Stimulated activated CD4-positive, alpha-beta T cell treated with anti-CD3 and anti-CD28 coated beads, TNF-alpha, amount 100 ng/mL, for 4 hours (primary cell): ENCODE measurements at places on chromosomes 7 and 10.
A peak's percentile ranks its signal among the peaks of the same experiment; 100 is the strongest.

DNA sequence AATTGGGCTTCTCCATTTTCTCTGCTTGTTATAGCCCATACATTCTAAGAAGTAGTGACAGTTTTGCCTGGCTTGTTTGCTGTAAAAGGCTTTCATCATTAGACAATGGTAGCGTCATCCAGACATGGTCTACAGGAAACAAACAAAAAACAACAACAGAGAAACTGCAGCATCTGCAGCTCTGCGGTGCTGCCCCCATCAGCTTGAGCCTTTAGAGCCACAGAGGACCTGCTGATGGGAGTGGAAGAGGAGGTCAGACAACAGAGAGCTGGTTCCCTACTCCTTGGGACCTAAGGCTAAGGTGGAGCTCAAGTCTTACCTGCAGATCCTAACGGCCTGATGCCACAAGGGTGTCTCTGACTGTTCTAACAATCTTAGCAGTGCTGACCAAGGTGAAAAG is 3.1 kb downstream of the INA start:
- no peak for DNase-seq

GRCh38 chr10:47262606-47263533 is 37.1 kb upstream of the GDF10 start:
- no peak for DNase-seq

GRCh38 chr10:16491933-16492332 is 29.7 kb downstream of the C1QL3 start:
- DNase-seq = no peak

DNA sequence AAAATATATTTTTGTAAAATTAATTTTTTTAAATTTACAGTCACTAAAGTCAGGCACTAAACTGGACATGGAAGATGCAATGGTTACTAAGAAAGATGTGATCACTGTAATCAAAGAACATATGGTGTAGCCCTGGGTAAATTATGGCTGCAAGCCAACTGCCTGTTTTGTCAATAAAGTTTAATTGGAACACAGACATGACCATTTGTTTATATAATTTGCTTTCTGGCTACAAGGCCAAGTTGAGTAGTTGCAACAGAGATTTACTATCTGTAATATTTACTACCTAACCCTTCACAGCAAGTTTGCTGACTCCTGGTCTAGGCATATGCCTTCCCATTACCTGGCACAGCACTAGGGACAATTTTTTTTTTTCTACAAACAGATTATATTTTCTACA is 448.9 kb downstream of the ADRA2A start:
- DNase-seq = no peak

DNA sequence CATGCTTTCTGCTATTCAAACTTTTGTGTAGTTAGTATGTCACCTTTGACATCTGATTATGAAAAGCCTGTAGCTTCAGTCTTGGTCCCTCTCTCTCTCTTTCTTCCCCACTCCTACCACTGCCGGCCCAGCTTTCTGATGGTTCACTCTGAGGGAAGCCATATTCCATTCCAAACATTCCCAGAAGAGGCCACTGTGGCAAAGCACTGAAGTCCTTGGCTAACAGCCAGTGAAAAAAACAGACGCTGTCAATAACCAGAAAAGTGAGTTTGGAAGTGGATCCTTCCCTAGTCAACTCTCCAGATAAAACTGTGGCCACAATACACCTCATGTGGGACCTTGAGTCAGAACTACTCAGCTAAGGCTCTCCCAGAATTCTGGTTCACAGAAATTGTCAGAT is 950.7 kb upstream of the PHF14 start:
- no peak for DNase-seq

DNA sequence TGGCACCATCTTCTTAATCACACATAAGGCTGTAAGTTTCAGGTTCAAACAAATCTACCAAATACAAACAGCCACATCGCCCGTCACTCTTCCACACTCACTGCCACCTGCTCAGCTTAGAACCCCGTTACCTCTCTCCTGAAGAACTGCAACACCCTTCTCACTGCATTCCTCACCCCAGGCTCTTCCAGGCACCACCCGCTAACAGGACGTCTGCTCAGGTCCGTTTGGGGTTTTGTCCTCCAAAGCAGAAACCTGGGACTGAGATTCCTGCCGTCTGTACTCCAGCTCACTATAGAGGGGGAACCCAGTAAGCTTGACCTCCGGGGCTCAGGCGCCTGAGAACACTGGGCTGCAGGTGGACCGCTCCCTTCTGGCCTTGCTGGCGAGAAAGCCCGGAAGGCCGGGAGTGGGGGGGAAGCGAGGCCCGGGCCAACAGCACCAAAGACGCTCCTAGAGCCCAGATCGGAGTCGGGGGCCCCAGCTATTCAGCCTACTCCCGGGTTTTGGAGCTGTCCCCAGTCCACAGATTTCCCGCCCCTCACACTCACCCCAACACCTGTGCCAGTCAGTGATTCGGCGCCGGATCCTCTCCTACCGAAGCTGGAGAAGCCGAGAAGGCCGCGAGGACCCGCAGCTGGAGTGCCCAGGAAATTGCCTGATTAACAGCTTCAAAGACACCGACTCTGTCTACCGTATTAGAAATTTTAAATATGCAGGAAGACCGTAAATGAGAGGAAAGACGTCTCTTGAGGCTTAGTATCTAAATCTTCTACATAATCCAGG is at the start of gene AP3M1:
Gene AP3M1 (minus strand): TSS at position 625 of the 786 bp plus-strand sequence. CDS start 12,449 bp downstream, outside the sequence.
- DNase-seq = peak; percentile 65

DNA sequence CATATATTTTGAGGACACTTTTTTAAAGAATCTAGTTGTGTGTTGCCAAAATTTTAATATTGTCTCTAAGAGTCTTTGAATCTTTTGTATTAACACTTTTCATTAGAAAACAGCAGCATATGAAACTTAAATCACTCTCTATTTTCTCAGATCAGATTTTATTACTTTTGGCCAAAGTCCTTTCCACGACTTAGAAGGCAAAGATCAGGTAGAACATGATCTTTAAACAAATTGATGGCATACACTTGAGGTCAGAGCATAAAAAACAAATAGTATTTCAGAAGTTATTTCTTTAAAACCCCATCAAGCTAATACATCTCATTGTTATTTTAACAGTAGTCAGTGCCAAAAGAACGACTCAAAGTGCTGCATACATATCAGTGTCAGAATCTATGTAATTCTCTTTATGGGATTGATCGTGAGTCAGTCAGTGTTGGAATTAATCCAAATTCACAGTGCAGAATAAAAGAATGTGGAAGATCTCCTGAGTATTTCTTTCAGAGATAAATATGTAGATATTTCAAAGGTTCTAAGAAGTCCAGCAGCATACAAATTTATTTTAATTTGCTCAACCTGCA is 9.6 kb upstream of the AGMO start:
- no peak for DNase-seq

- DNase-seq = no peak
These were observed 202.1 kb downstream of the HECW1 start for GRCh38 chr7:43314379-43315158.

- DNase-seq = no peak
These were observed 143.5 kb upstream of the ZMIZ1 start for GRCh38 chr10:78925275-78925674.

DNA sequence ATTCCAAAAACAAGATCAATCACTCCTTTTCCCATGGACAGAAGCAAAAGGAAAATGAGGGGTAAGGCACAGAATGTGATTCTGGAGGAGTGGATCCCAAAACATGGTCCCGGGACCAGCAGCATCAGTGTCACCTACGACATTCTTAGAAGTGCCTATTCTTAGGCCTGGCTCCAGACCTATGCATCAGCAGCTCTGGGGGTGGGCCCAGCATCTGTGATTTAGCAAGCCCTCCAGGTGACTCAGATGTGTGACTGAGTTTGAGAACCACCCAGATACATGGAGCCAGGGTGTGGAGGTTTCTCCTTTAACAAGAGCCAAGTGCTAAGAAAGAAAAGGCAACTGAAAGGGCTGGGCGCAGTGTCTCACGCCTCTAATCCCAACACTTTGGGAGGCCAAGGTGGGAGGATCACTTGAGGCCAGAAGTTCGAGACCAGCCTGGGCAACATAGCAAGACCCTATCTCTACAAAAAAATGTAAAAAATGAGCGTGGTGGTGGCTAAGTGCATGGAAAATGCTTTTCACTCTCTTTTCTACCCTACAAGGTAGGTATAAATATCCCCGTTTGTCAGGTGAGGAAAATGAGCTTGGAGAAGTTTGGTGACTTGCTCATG is 17.1 kb upstream of the ARPC1A start:
- DNase-seq = no peak

GRCh38 chr7:157430721-157431120 is 93.9 kb downstream of the DNAJB6 start:
- DNase-seq = no peak

- DNase-seq = no peak
These were observed 19.5 kb upstream of the PPP1R3C start for GRCh38 chr10:91652364-91652763.

DNA sequence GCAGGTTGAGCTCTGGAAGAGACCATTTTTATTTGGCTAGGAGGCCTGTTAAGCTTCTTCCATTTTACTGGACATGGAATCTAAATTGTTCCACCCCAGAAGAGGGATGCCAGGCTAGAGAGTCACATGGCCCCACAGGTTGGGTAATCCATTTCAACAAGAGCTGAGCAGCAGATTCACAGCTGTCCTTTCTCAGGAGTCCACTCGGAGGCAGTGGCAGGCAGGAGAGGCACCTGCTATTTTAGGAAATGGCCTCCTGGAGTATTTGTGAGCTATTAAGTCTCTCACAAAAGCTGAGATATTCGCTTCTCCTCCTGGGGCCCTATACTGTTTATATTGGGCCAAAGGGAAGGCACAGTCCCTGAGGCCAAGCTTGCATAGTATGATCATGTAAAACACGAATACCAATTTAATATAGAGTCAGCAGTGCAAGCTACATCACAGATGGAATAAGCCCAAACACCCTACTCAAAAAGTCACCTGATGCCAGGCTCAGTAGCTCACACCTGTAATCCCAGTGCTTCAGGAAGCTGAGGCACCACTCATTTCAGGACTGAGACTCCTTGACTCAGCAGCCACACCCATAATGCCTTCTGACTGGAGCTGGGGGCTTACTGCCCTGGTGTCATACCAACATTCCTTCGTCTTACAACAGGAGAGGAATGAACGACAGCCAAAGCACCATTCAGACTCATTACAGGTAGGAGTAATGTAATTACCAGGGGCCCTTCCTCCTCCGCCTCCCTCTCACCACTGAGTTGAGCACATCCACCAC is 124.1 kb downstream of the LMBR1 start:
- DNase-seq = no peak

GRCh38 chr7:87635921-87636320 is 7.7 kb downstream of the RUNDC3B start:
- DNase-seq = no peak

DNA sequence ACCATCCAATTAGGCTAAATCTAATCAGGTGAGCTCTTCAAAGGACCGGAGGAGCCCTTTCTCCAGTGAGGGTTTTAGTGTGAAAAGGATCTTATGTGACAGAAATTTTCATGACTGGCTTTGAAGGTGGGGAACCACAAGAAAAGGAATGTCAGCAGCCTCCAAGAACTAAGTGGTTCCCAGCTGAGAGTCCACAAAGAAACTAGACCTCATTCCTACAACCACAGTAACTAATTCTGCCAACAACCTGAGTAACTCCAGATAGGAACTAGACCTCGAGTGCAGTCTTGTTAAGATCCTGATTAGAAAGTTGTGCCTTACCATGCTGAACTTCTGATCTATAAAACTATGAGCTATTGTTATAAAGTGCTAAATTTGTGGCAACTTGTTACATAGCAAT is 51.3 kb downstream of the PCLO start:
- DNase-seq = no peak

- no peak for DNase-seq
These were observed 7.0 kb upstream of the CSGALNACT2 start for GRCh38 chr10:43131256-43131655.

GRCh38 chr10:96765406-96766240 is 45.3 kb upstream of the PIK3AP1 start:
- DNase-seq = peak; percentile 62

DNA sequence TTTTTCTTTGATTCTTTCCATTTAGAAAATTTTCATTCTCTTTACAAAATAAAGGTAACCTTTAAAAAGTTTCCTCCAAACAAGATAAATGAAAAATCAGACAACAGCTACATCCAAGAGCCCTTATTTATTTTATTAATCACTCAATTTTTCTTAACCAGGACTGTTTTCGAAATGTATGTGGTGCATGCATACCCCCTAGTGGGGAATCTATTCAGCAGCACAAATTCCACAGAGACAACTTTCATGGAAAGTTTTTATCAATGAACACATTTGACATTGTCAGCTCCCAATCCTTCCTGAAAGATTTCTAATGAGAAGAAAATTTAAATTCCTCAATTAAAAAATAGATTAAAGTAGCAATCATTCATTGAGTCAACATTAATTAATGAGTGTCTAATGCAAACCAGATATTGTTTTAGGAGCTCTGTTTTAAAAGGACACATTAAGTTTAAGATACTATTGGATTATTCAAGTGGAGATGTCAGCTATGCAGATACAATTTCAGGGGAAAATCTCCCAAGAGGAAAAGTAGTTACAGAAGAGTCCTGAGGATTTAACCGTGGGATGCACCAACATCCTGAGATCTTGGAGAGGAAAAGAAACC is 5.2 kb upstream of the HTR7 start:
- no peak for DNase-seq

DNA sequence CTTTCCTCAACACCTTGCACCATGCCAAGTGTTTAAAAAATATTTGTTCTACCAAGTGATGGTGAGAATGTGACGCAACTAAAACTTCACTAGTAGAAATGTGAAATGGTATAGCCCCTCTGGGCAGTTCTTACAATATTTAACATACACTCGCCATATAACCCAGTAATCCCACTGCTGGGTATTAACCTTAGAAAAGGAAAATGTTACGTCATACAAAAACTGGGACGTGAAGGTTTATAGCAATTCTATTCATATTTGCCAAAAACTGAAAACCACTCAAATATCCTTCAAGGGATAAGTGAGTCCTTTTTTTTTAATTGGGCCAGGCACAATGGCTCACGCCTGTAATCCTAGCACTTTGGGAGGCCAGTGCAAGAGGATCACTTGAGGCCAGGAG is 279.3 kb downstream of the SKIDA1 start:
- DNase-seq = no peak

GRCh38 chr10:60465801-60466200 is 76.1 kb upstream of the ANK3 start:
- DNase-seq = no peak

GRCh38 chr7:54663603-54664234 is 95.3 kb downstream of the SEC61G start:
- DNase-seq = no peak

GRCh38 chr10:33617381-33618080 is 283.1 kb upstream of the NRP1 start:
- DNase-seq = no peak

DNA sequence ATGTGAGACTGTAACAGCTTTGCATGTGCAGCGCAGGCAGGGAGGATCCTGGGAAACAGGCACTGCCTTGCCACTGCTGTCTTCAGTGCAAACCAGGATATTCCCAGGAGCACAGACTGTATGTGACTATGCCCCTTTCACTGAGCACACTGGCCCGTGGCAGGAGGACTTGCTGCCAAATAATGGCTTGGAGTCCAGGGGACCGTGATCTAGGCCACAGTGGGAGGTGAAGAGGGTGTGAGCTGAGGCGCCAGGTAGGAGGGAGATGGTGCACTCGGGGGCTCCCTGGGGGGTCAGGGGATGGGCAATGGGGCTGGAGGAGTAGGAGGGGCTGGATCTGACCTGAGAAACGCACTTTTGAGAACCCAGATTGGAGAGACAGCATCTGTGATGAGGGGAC is 193.4 kb upstream of the ZNF32 start:
- no peak for DNase-seq

GRCh38 chr7:31478721-31479120 is 35.2 kb upstream of the ITPRID1 start:
- no peak for DNase-seq

GRCh38 chr7:32069116-32069650 is 1.0 kb downstream of the PDE1C start:
- DNase-seq = no peak

- no peak for DNase-seq
These were observed 27.2 kb downstream of the ATE1 start for GRCh38 chr10:121900443-121901174.
